Suppressor macrophage (primary cell): ENCODE measurements at places on chromosomes 2 and 18.

GRCh38 chr18:22813648-22814328 lies 119.3 kb upstream of the RBBP8 start:
- peak; percentile 32 for DNase-seq

- no peak for DNase-seq
These were observed 21.5 kb downstream of the RND3 start for GRCh38 chr2:150465703-150466569.

DNA sequence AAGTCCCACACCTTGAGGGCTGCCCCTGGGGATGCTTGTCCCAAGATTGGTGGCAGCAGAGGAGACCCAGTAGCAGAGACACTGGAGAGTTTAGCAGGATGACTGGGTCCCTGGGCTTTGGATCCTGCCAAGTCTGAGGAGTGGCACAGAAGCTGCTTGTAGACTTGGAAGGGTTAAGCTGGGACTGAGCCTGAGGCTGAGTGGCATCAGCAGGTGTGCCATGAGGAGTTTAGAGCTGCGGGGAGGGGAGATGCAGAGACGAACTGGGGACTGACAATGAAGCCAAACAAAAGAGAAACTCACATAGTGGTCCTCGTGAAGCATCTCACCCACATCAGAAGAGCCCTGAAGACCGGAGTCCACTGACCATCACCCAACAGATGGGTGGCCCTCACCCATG lies 329.7 kb upstream of the KLHL29 start:
- DNase-seq: no peak

- no peak for DNase-seq
These were observed 135.8 kb downstream of the METTL8 start for GRCh38 chr2:171297956-171298355.

DNA sequence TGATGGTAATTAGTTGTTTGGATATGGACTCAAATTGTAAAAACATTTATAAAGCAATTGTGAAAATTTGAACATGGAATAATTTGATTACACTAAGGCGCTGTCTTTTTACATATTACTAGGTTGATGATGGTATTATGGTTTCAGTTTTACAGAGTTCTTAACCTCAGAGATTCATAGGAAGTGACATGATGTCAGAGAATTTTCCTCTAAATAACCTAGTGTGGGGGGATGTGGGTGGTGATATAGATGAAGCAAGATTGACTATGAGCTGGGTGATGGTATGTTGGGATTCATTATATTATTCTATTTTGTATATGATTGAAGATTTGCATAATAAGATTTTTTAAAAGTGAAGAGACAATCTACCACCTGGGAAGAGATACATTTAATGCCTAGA lies 45.9 kb upstream of the ATP5MC3 start:
- DNase-seq: peak; percentile 29

DNA sequence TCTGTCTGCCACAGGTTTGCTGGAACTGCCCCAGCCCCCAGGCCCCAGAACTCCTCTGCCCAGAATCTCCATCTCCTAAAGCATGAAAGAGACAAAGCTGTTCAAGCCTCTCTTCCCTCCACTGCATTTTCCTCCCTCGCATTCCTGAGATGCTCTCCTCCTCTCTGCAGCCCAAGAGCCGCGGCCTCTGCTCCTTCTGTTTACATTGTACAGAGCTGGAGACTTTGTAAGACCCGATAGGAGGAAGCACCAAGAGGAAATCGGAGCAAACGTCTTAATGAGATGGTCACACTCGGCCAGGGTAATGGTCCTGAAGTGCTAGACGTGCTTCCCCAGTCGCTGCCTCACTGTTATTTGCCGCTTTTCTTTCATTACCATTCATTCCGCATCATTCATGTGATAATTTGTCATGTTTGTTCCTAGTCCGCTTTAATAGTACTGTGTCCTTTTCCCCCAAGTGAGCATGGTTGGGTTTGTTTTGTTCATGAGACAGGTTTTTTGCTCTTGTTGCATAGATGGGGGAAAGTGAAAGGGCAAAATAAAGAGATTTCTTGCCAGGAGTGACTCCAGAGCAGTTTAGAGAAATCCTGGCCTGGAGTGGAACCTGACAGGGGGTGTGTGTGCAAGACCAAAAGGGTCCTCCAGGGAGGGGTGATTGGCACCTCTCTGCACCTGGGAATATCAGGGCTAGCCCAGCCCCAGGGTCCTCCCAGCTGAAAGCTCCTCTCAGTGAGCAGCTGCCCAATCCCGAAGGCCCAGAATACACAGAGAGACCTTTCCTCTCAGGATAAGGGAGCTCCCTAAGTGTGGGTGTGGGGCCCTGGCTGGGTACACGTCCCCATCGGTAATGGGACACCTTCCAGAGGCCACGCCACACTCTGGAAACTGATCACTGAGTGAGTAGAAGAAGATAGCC lies 44.9 kb upstream of the ID2 start:
- no peak for DNase-seq

DNA sequence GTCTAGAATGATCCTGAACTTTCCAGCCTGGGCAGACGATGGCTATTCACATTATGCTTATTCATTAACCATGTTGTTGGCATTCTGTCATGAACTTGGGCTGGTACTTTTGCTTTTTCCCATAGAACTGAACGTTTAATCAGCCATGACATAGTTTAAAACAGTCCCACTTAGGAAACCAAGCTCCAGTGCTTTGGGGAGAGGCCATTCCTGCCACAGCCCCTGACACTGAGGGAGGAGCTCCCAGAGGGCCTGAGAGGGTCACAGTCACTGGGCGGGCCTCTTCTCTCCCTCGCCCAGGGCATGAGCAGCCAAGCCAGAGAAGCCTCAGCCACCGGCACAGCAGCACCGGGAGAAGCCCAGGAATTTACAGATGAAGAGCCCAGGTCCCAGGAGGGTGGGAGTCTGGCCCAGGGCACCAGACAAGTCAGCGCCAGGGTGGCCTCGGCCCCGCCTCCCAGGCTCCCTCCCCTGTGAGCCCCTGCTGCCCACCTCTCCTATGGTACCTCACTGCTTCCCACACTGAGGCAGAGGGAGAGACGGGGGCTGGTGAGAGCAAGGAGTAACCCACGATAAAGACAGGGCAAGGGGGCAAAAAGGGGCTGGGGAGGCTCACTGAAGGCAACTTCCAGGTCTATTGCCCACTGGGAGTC lies 33.6 kb downstream of the MAL start:
- DNase-seq: no peak

DNA sequence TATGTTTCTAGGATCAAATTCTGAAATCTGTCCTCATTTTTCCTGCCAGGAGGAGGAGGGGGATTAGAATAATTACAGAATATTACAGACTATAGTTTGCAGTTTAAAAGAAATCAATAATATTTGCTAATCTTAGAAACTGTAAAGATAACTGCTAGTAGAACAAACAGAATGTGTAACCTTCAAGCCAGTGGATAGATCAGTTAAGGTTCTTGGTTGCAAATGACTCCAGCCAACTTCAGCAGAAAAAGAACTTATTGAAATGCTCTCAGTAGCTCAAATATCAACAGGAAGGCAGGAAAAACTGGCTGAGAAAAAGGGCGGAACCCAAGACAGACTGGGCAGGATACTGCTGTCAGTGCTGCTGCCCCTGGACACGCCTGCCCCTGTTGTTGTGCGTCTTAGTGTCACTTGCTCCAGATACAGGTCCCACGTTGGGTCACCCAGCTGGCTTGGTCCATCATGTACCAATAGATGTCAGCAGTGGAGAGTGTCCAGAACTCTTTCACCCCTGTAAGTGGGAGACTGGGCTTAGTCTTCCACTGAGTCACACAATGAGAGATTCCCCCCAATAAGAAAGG lies 10.2 kb downstream of the NMUR1 start:
- no peak for DNase-seq

DNA sequence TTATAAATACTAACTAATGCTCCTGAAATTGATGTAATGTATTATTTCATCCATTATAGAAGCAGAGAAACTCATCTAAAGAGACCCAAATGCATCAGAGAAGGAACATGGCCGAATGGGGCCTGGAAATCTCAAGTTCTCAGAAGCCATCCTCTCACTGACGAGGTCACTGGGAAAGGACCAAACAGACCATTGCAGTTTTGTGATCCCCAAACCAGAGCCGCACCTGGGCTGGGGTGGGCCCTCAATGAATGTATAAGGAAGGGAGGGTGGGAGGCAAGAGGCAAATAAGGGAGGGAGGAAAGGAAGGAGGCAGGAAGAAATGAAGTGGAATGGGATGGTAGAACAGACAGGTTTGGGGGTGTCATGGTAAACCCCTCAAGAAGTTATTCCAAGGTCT lies 245.3 kb upstream of the ID2 start:
- no peak for DNase-seq

DNA sequence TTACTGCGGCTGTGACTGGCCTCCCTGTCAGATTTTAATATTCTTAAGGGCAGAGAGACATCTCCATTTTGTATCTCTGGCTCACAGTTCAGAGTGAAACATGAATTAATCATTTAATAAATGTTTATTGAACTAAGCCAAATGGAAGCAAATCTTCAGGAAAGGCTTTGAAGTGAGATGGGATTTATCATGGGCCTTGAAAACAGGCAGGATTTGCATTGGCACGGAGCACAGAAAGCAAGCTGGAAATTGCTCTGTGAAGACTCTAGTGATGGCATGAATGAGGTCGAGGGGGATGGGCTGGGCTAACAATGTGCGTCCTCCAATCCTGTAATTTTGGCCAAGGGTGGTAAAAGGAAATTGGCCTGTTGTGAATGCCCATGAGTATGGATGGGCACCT lies 369.8 kb upstream of the SOX11 start:
- no peak for DNase-seq

GRCh38 chr2:30425326-30425725 lies 21.7 kb upstream of the LCLAT1 start:
- DNase-seq: no peak

DNA sequence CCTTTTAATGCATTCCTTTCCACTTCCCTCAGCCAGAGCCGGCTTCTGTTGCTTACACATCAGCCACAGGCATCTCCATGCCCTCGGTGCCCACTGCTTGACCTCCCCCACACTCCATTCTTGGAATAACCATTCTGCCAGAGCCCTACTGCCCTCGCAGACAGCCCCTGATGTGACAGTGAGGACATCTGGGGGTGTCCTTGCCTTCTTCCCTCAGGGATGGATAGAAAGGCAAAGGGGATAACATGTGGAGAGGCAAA lies 6.4 kb upstream of the NPPC start:
- DNase-seq: no peak

DNA sequence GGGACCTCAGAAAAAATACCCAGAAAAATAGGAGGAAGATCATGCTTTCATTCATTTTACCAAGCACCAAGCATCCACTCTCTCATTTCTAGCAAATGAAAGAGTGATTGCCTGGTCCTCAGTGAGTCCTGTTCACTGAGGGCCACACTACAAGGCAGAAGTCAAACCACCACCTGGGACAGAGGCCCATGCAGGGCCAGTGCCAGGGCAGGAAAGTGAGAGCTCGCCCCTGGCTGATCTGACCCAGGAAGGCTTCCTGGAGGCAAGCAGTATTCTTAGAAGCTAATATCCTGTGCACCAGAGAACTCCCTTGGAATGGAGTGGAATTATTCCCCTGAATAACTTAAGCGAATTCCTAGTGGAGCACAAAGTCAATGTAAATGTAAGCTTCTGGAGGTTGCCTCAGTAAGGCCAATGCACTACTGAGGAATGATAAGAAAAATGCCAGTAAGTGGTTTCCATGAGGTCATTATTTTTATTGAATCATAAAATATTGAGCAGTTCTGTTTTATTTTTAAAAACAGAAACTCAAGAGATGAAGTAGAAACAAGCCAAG lies 191.6 kb upstream of the ID2 start:
- DNase-seq: no peak

DNA sequence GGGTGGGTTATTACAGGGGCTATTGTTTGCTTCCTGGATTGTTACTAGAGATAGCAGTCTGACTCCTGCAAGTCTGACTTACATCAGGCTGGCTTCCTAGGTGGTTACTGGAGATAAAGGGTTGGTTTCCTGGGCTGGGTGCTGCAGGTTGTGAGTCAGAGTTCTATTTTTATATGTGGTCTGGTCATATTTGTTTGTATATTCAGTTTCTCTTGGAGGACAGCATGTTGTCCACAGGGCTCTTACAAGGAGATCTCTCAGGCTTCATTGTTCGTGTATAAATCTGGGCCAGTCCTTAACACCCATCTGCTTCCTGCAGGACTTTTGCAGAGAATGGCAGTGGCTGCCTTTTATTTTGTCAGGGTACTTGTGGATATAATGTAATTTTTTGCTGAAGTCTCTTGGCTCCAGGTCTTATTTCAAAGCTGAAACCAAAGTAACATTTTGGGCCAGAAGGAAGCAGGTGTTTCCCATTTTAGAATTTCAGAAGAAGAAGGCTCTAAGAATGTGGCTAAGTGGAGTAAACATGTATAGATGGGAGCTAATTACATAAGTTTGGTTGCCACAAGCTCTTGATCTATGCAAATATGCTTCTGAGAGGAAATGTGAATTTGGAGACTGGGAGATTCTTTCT lies 65.9 kb upstream of the SLC16A14 start:
- DNase-seq: no peak

GRCh38 chr18:45617284-45617683 lies 2.0 kb downstream of the SLC14A2 start:
- no peak for DNase-seq

DNA sequence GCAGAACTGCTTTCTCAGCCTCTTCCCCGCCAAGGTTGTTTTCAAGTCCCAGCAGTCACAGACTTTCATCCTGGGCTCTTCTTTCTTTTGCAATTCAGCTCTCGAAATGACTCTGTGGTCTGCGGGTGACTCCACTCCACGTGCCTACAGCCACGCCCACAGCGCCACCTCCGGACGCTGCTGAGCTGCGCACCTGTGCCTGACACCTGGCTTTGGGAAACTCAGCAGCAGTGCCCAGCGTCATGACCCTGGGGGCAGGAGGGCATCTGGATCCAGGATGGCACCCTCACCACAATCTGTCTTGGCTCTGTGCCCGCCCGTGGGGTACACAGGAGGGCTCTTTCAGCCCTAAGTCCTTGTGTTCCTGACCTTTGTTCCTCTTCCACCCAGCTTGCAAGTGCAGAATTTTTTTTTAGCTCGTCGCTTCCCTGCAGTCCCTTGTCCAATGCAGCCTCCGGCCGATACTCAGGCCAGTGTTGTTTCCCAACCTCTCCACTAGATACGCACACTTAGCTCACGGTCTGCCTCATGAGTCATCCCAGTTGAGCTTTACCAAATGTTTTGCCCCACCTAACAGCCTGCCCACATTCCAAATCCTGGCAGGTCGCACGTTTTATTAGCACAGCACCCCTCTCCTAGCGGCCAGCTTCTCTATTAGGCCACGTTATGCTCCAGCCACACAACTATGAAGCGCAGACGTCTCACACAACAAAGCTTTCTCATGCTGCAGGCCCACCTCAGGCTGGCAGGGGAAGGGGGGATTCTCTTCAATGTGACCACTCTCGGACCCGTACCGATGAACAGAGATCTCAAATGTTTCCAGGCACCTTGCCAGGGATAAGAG lies 6.5 kb upstream of the CAPN10 start:
- peak; percentile 91 for DNase-seq

DNA sequence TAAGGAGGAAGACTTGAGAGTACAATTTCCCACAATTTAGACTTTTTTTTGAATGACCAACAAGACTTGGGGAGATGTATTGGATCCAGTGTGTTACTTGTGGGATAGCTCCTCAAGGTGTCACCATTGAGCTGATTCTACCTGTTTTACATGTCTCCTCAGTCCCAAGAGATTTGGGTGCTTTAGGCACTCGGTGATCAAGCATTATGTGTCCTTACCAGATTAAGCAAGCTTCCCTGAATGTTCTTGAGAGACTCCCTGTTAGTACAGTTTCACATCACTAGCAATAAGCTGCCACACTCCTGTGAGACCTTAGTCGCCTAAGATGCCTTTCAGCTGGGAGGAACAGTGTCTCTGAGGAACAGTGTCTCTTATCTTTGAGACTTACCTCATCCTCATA lies 384.3 kb upstream of the SYT4 start:
- DNase-seq: peak; percentile 1
